Iris pigment epithelial cell (primary cell): ENCODE measurements at places on chromosomes 2 and 18.

- no peak for DNase-seq
Observed at GRCh38 chr2:240432430-240432819, 3.0 kb upstream of the GPC1 start.

GRCh38 chr18:10164271-10165071 is 250.7 kb downstream of the VAPA start:
- no peak for DNase-seq

DNA sequence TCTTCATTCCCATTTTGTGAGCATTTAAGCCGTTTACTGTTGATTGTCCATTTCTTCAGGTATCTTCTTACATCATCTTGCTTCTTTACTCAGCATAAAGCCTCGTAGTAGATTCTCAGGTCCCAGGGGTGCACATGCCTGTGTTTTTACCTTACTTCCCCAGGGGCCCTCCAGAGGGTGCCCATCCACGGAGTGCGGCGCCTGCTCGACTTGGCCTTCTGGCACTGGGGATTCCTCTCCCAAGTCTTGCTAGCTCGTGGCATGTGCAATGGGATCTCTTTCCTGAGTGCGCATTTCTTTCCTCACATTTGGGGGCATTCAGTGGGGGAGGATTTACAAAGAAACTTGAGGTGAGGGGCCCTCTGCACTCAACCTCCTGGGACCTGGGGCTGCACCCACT is 148.1 kb downstream of the AGAP1 start:
- DNase-seq, result no peak

- DNase-seq, result no peak
Observed at GRCh38 chr2:69386360-69386759, 667 bp downstream of the GFPT1 start.

DNA sequence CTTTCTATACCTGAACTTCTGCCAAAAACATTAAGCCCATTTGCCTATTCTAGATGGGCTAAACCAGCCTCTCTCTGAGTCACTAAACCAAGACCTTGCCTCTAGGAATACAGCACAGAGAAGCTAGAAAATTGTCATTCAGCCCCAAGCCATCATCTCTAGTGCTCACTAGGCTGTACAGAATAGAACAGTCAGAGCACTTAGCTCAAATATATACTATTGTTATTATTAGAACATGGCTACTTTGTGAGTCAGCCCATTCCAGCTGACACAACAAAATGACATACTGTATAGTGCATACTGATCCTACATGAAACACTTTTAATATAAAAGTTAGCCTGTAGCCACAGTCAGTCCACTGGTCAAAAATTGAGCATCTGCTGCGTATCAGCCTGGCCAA is 418.8 kb downstream of the NRXN1 start:
- peak; percentile 41 for DNase-seq

DNA sequence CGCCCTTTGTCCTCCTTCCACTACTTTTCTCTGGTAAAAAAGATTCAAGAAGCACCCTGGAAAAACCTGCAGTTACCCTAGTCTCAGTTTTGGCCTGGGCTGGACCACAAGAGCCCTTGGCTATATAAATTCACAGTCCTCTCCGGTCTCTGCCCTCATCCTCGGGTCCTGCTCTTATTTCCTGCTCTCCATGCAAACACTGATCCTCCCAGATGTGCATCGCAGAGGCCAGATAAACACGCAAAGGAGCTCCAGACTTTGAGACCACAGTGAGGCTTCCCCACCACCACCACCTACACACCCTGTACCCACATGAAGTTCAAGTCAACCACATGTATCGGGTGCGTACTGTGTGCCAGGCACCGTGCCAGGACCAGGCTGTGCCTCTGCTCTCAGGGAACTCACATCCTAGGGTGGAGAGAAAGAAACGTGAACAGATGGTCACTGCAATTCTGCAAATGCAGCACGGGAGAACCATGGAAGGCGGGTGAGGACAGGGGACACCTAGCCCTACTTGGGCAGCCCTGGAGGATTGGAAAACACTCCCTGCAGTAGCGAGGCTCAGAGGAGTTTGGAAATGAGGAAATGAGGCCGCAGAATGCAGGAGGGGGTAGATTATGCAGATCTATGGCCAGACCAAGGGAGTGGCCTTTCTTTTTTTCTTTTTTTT is 7.4 kb downstream of the CTDSP1 start:
- peak; percentile 48 for DNase-seq

DNA sequence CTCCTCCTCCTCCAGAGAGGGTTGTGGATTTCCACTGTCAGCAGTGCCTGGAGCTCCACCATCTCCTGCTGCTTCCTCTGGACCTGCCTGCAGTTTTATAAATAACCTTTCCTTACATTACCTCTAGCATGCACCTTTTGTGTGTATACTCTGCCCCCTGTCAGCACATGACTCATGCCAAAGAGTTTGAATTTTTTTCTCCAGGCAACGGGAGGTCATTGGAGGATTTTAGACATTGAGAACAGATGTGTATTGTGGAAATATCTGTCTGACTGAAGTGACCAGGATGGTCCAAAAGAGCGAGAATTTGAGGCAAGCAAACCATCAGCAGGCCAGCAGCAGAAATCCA is 31.7 kb downstream of the IL37 start:
- no peak for DNase-seq

GRCh38 chr2:72605836-72606442 is 219.9 kb downstream of the EXOC6B start:
- peak; percentile 43 for DNase-seq

- no peak for DNase-seq
Observed at GRCh38 chr18:23740105-23740830, 51.0 kb downstream of the LAMA3 start.
